ENCODE measurements at places on chromosomes 2 and 18.
A peak's percentile ranks its signal among the peaks of the same experiment; 100 is the strongest.

- DNase-seq, result no peak
Observed at GRCh38 chr2:145654746-145655145, 1134.8 kb upstream of the ZEB2 start.

- no peak for DNase-seq
Observed at GRCh38 chr18:10536280-10536679, 10.5 kb downstream of the NAPG start.

DNA sequence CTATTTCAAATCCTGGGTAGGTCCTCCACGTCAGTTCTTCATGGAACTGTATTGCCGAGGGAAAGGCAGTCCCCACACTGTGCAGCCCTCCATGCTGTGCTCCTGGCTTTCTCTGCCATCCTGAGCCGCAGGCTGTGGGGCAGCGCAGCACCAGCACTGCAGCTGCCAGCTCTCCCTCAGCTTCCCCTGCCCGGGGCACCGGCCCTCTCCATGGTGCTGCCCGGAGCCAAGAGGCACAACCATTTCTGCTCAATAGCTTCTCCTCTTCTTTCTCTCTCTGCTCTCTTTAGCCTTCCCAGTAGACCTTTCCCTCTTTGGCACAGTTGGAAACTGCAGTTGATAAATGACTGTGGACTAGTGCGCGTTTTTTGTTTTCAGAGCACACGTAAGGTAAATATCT is 12.1 kb downstream of the ANKRD23 start:
- no peak for DNase-seq

- no peak for DNase-seq
Observed at GRCh38 chr2:127313406-127313805, 19.5 kb upstream of the ERCC3 start.

- no peak for DNase-seq
Observed at GRCh38 chr18:79525556-79526467, 130.1 kb downstream of the NFATC1 start.

- no peak for DNase-seq
Observed at GRCh38 chr2:2187196-2187595, 143.9 kb downstream of the MYT1L start.

- DNase-seq, result no peak
Observed at GRCh38 chr2:210540900-210541289, 15.5 kb upstream of the CPS1 start.

DNA sequence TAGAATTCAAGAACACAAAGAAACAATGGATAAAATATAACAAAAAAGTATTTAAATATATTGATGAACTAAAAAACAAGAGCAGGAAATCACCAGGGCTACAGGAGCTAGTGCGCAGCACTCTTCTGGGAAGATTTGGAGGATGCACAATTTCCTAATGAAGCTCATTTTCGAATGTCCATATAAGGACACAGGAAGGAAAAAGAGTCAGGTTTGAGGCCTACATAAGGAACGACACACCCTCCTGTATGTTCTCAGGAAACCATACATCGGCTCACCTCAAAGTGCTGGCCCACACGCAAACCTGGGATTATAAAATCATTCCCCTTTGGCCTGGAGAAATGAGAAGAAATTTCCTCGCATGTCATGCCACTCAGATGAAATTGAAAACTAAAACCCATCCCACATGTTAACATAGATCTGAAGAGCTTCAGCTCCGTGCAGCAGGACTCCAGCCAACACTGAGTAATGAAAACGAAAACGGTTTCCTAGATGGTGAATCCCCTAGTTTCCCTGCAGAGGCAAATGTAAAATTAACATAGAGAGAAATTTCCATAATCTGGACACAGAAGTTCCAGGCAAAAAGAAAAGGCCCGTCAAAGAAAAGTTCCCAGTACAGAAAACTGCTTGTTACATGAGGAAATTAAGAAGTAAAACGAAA is 825.8 kb downstream of the SOCS6 start:
- DNase-seq, result no peak

- no peak for DNase-seq
Observed at GRCh38 chr2:46229134-46230063, 67.8 kb upstream of the EPAS1 start.

GRCh38 chr18:78069784-78070664 is 820.4 kb downstream of the GALR1 start:
- no peak for DNase-seq

DNA sequence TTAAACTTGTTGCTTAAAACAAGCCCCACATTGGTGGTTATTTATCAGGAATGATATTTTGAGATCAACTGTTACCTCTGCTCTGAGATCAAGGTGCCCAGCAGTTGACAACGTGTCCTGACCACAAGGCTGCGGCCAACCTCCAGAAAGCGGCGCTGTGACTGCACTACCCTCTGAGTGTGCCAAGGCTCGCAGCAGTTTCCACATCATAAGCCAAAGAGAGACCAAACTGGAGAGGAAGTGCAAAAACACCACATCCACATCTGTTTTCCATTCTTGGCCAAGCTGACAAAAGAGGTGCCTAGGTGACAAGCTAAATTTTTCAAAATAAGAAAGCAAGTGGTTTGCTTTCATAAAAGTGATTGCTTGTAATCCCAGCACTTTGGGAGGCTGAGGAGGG is 410.8 kb upstream of the POU3F3 start:
- DNase-seq, result no peak

DNA sequence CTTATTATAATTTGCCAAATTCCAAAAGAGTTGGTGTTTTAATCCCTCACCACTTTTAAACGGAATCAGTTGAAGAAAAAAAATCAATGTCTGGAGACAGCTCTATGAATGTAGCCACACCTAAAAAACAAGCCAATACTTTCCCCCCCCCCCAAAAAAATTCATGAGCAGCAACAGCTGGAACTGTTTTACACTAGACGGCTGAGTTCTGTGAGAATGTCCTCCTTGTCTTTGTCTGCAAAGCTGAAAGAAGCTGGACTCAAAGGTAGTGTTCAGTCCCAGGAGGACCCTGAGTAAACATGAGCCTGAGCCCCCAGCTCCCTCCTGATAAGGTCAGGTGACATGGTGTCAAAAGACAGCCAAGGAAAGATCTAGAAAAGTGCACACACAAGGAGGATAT is 68.2 kb downstream of the ZNF521 start:
- DNase-seq, result no peak

DNA sequence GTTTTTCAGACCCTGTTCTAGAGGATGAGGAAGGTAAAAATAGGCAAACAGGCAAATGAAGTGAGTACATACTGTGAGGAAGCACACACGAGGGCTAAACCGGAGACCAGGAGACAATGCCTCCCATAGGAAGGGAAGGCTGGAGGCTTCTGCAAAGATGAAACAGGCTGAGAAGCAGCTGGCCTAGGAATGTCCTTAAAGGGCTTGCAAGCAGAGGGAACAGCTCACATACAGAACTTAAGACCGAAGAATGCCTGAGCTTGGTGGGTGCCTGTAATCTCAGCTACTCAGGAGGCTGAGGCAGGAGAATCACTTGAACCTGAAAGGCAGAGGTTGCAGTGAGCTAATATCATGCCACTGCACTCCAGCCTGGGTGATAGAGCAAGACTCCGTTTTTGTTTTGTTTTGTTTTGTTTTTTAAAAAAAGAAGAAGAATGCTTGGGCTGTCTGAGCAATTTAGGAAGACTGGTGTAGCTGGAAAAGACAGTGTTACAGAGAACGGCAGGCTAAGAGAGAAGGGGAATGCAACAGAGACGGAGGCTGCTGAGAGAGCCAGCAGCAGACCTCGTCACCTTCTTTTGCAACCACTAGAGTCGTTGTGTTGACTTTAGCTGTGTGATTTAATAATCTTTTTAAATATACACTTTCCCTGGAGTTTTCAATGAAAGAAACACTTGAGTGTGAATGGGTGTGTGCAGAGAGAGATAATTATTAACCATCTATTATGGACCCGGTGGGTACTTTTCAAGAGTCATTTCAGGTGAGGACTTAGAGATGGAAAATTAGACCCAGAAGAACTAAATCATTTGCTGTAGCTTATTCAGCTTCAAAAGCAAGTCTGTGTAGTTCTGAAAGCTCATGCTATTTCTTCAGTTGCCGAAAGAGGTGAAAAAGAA is 232.8 kb downstream of the GALR1 start:
- no peak for DNase-seq

DNA sequence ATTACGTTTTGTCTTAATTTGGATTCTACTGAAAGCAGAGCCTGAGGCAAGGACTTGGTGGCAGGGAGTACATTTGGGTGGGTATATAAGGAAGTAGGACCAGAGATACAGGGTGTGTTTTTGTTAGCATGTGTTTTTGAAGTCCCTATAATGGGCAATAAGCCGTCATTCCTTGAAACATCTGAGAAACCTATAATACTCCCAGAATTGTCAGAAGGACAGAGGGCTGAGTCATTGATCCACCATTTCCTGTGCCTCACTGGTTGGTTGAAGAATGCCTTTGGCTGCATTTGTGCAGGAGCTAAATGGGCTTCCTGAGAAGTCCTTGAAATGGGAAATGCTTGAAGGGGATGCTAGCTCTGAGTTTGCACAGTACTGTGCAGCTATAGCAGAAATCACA is 281.8 kb upstream of the ZEB2 start:
- DNase-seq, result no peak

- no peak for DNase-seq
Observed at GRCh38 chr2:69212238-69213028, 174.6 kb downstream of the GFPT1 start.

DNA sequence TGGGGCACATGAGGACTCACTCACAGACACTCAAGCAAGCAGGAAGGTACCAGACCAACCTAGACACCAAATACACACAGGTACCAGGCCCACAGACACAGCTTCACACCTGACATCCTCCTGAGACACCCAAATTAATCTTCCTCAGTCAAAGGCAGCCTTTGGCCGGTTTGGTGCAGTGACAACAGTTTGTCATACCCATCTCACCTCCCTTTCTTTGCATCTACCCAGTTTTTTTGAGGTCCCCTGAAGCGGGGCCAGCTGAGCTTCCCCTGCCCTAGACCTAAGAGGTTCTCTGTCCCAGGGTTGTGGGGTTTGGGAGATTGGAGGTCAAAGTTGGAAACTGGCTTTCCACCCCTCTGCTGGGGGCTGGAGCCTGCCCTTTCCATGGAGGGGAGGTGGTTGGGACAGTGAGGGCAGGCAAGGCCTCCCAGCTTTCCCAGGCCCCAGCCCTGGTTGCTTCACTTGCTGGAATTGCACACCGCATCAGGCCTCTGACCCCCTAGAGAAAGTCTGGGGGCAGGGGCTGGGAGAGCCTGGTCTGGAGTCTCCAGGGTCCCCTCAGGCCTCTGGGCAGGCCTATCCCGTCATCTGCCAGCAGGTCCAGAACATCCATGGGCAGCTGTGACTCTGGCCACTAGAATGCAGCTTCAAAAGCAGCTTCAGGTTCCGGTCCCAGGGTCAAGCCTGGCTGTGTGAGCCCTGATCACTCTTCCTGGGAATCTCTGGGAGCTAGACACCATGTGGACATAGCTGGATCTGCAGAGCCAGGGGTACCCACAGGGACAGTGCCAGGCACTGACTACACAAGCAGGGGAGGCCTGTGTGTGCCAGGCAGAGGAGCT is 12.5 kb upstream of the TEX261 start:
- DNase-seq, result no peak

DNA sequence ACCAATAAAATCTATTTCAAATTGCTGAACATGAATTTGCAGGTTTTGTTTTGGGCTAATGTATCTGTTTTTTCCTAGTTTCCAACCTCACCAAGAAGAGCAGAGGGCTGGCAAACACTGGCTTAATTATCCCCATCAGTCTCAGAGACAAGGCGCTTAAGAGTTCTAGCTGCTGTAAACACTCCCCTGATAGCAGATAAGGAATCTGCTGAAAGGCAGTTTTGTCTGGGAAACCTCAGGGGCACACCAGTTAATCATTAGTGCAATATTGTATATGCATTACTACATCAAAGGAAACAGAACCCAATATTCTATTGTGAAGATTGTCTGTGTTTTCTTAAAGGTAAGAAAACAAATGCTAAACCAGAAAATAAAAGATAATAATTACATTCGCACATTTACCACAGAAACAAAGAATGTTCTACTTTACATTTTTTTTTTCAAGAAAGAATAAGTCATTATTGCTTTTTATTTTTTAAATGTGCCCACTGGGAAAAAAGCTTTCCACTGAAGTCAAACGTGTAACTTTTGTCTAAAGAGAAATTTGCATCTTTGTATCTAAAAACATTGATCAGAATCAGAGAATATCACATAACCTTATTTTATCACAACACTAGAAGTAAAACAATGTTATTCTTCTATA is 179.1 kb downstream of the ERBB4 start:
- DNase-seq, result no peak

DNA sequence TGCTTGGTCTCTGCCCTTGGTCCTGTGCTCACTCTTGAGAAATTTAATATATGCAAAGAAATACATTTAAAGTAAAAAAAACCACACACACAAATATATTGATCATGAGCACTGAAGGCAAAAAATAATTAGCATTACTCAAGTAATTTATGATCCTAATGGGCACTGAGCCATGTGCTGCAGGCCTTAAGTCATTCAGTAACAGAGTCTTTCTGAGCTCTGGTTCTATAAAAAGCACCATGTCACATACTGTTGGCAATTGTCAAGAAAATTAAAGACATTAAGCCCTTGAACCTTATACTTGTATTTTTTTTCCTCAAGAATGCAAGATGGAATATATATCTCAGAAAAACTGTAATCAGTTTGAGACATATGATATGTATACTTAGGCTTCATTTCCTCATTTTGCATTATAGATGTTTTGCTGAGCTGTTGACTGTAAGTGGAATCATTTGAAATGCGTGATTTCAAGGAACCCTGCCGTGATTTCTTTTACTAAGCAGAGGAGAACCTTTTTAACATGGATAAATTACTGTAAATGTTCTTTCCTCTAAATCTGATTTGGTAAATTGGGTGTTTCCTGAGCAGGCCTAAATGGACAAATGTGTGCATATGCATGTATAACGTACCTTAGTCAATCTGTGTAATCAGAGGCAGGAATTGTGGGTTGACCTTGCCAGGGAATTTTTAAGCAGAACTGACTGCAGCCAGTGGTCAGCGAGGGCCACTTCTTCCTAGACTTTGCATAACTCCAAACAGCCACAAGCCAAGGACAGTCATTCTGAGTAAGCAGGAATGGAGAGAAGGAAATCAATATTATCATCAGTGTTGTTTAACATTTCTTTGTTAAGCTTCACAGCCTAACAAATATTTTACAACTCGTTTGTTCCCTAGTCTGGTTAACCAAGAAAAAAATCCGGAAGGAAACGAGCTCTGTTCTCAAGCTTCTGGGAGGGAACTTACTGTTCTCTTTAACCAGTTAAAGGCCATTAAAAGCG is 191.5 kb upstream of the ATP5MC3 start:
- DNase-seq, result no peak

DNA sequence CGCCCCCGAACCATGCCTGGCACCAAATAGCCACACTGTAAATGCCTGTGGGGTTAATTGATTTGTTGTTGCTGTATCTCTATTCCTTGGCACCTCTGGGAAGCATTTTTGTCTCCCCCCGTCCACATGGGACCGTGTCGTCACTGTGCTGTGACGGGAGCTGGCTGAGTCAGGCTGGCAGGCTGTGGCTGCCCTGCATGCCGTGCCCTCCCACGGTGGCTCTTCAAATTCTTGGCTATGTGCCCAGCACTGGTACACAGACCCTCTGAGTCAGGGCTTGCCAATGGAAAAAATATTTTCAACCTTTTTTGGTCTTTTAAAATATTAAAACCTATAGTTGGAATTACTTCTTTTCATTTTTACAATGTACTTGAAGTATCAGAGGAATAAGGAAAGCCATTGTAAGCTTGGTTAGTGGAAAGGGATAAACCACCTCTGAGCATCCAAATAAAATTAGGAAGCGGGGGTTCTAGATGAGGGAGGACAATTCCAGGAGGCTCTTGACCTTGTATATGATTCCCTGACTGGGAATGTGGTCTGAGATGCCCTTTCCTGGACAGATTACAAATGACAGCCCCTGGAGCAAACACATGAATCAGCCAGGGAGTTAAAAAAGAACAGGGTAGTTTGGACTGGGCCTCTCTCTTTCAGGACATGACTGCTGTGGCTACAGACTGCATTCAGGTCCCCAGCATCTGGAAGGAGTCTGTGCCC is 59.4 kb downstream of the DGKD start:
- DNase-seq, result peak; percentile 79
